Testis (tissue), 5 donors: ENCODE measurements at places on chromosomes 13 and 19. TPM values are rescaled to one million over a fixed set of nuclear protein-coding genes. Genes with fewer than 3 reads are reported as not detected.

GRCh38 chr19:15427350-15427700 lies 8.5 kb upstream of the AKAP8L start:
- H3K27me3 ChIP-seq: no peaks in the 10 kb centered on the region
- DNase-seq: no peak
- H3K36me3 ChIP-seq: no peaks in the 10 kb centered on the region
- no peak overlapping the region for H3K4me3 ChIP-seq
- H3K4me1 ChIP-seq: peaks cover 13% of the 10 kb centered on the region
- no peak overlapping the region for H3K27ac ChIP-seq

DNA sequence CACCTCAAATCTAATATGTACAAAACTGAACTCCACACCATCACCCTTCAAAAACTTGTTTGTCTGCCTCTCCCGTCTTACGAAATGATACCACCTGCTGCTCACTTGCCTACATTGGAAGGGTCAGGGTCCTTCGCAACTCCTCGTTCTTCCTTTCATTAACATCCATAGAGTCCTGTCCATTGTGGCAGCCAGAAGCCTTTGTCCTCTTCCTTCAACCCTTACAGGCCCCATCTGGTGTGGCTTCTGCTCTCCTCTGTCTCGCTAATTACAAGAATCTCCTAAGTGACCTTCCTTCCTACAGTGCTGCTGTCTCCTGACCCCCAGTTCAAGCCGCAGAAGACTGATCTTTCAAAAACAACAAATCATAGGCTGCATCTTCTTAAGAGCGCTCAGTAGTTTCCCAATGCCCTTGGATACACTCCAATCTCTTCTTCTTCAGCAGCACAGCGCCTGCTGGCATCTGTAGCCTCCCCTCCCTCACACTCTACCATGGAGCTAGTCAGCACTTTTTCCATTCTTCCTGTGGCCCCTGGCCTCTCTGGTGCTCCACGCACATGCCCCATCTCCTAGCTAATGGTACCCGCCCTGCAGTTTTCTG lies 382.7 kb downstream of the LIG4 start:
- DNase-seq: no peak
- no peak overlapping the region for H3K27ac ChIP-seq
- H3K4me3 ChIP-seq: no peak overlapping the region
- no peaks in the 10 kb centered on the region for H3K4me1 ChIP-seq
- no peaks in the 10 kb centered on the region for H3K27me3 ChIP-seq

Gene IL4I1
- 17.1 TPM for total RNA-seq

Gene ZNF154
- 1.1 TPM for total RNA-seq

DNA sequence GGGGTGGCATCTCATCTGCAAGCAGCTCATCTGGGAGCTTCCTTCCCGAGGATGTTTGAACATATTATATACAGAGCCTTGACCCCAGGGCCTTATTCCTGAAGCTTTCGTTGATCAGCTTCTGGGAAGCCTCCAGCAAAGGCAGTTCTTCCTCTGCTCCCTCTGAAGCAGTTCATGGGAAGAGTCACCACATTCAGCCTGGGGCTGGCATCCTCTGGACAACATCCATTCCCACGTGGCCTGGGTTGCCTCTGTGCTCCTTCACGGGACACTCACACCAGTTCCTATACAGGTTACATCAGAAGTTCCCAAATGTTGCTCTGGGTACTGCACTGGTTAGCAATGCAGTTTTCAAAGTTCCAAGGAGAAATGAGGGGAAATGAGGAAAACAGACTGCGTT lies 29.6 kb downstream of the COL4A2 start:
- no peak overlapping the region for H3K27ac ChIP-seq
- no peaks in the 10 kb centered on the region for H3K36me3 ChIP-seq

GRCh38 chr13:44695520-44695919 lies 119.4 kb upstream of the TSC22D1 start:
- no peaks in the 10 kb centered on the region for H3K27me3 ChIP-seq
- H3K27ac ChIP-seq: no peak overlapping the region
- H3K4me3 ChIP-seq: no peak overlapping the region
- H3K36me3 ChIP-seq: no peaks in the 10 kb centered on the region

DNA sequence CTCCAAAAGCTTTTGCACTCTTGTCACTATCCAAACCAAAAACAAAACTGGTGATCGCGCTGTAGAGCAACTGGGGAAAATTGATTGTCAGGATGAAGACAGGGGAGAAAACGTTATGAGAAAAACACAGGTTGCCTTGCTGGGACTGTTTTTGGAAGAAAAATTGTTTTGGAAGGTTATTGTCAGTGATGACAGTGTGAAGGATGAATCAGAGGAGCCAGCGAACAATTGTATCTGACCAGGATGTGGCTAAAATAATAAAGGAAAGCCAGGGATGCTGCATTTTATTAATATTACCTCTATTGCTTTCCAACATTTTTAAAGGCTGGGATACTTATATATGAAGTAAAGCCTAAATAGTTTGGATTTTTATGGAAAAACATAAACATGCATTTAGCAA lies 334.0 kb downstream of the SPRY2 start:
- H3K4me1 ChIP-seq: peaks cover 4% of the 10 kb centered on the region
- H3K27me3 ChIP-seq: no peaks in the 10 kb centered on the region
- H3K36me3 ChIP-seq: no peaks in the 10 kb centered on the region
- DNase-seq: no peak
- H3K27ac ChIP-seq: no peak overlapping the region

GRCh38 chr13:31870511-31870910 lies 131.2 kb downstream of the RXFP2 start:
- no peaks in the 10 kb centered on the region for H3K4me1 ChIP-seq
- H3K27me3 ChIP-seq: no peaks in the 10 kb centered on the region
- H3K36me3 ChIP-seq: no peaks in the 10 kb centered on the region
- H3K27ac ChIP-seq: no peak overlapping the region
- no peak for DNase-seq

- no peaks in the 10 kb centered on the region for H3K4me1 ChIP-seq
- DNase-seq: no peak
- H3K36me3 ChIP-seq: no peaks in the 10 kb centered on the region
- no peak overlapping the region for H3K4me3 ChIP-seq
- H3K27ac ChIP-seq: no peak overlapping the region
- H3K27me3 ChIP-seq: no peaks in the 10 kb centered on the region
Observed at GRCh38 chr13:58999851-59000250, 1163.9 kb downstream of the DIAPH3 start.

Gene AZU1
- total RNA-seq: 5.4 TPM

GRCh38 chr13:112806739-112807652 lies 117.2 kb downstream of the ATP11A start:
- peaks cover 9% of the 10 kb centered on the region for H3K4me1 ChIP-seq
- DNase-seq: peak; percentile 41
- H3K4me3 ChIP-seq: no peak overlapping the region
- no peaks in the 10 kb centered on the region for H3K36me3 ChIP-seq

DNA sequence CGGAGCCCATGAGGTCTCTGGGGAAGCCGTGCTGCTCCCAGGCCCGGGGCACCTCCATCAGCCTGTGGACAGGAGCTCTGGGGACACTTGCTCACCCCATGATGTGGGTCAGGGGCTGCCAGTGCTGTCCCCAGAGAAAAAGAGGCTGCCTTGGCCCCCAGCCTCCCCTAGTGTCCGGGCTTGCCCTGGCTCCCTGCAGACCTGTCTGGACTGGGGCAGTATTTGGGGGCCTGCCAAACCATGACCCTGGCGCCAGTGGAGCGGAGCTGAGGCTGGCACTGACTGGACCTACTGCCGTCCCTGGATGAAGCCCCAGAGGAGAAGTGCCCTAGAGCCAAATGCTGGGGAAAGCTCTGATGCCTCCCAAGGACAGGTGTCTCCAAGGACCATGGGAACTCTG lies 30.4 kb downstream of the ELAVL1 start:
- no peaks in the 10 kb centered on the region for H3K4me1 ChIP-seq
- no peaks in the 10 kb centered on the region for H3K36me3 ChIP-seq
- no peak overlapping the region for H3K27ac ChIP-seq
- no peak for DNase-seq
- no peak overlapping the region for H3K4me3 ChIP-seq
- no peaks in the 10 kb centered on the region for H3K27me3 ChIP-seq

Gene POU2F2
- total RNA-seq: 9.4 TPM

Gene NMRK2
- 3.2 TPM for total RNA-seq

GRCh38 chr19:6216996-6217751 lies 62.6 kb downstream of the MLLT1 start:
- no peaks in the 10 kb centered on the region for H3K27me3 ChIP-seq
- peak; percentile 47 for DNase-seq
- no peak overlapping the region for H3K27ac ChIP-seq
- H3K4me3 ChIP-seq: no peak overlapping the region

GRCh38 chr13:27450921-27451471 lies 632 bp upstream of the MTIF3 start:
- H3K27ac ChIP-seq: peak overlapping the region; percentile 98
- DNase-seq: peak; percentile 54
- H3K4me1 ChIP-seq: peaks cover 29% of the 10 kb centered on the region
- peak overlapping the region; percentile 98 for H3K4me3 ChIP-seq
- no peaks in the 10 kb centered on the region for H3K27me3 ChIP-seq
- H3K36me3 ChIP-seq: no peaks in the 10 kb centered on the region

Gene MCEMP1
- not detected for total RNA-seq

GRCh38 chr13:99500839-99501183 lies 461 bp upstream of the TM9SF2 start:
- no peaks in the 10 kb centered on the region for H3K27me3 ChIP-seq
- no peaks in the 10 kb centered on the region for H3K36me3 ChIP-seq
- peak overlapping the region; percentile 76 for H3K27ac ChIP-seq
- H3K4me1 ChIP-seq: peaks cover 32% of the 10 kb centered on the region
- peak overlapping the region; percentile 91 for H3K4me3 ChIP-seq

DNA sequence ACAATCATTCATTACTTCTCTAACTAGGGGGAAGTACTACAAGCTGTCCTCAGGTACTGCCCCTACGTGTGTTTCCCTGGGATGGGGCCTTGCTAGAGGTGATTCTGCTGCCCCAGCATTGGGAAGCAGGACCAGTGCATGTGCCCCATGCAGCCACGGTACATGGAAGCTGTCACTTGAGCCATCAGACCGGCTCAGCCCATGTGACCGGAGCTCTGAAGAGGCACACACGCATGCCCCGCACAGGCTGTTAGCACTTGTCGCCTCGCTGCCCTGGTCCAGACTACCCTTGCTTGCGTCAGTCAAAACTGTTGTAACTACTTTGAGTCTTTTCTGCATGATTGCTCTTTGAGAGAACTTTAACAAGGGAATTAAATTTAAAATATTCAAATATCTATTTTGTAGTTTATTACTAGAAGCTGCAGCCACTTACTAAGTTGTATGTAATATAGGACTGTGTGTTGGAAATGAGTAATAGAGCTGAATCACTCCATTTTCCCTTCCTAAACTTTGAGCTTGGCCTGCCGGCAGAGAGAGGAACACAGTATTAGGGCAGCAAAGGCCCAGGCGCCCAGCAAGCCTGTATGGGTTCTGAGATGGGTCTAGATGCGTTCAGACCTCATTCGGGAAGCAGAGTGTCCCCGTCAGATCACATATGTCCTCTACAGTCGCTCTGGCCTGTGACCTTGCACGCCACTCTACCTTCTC lies 42.2 kb downstream of the DHRS12 start:
- H3K27ac ChIP-seq: no peak overlapping the region
- peaks cover 16% of the 10 kb centered on the region for H3K4me1 ChIP-seq
- H3K27me3 ChIP-seq: no peaks in the 10 kb centered on the region
- H3K36me3 ChIP-seq: no peaks in the 10 kb centered on the region
- no peak overlapping the region for H3K4me3 ChIP-seq
- DNase-seq: no peak

- no peak overlapping the region for H3K4me3 ChIP-seq
- DNase-seq: no peak
- no peaks in the 10 kb centered on the region for H3K4me1 ChIP-seq
Observed at GRCh38 chr13:108618233-108618632, 11.2 kb upstream of the MYO16 start.

GRCh38 chr19:27793128-27793643 lies 1419.8 kb downstream of the UQCRFS1 start:
- peaks cover 9% of the 10 kb centered on the region for H3K4me1 ChIP-seq
- H3K27me3 ChIP-seq: no peaks in the 10 kb centered on the region
- H3K4me3 ChIP-seq: peak overlapping the region; percentile 92
- peak; percentile 94 for DNase-seq
- H3K36me3 ChIP-seq: no peaks in the 10 kb centered on the region
